HFFc6 (cell line): ENCODE measurements at places on chromosomes 3 and 15. TPM values are rescaled to one million over a fixed set of nuclear protein-coding genes. Genes with fewer than 3 reads are reported as not detected.

DNA sequence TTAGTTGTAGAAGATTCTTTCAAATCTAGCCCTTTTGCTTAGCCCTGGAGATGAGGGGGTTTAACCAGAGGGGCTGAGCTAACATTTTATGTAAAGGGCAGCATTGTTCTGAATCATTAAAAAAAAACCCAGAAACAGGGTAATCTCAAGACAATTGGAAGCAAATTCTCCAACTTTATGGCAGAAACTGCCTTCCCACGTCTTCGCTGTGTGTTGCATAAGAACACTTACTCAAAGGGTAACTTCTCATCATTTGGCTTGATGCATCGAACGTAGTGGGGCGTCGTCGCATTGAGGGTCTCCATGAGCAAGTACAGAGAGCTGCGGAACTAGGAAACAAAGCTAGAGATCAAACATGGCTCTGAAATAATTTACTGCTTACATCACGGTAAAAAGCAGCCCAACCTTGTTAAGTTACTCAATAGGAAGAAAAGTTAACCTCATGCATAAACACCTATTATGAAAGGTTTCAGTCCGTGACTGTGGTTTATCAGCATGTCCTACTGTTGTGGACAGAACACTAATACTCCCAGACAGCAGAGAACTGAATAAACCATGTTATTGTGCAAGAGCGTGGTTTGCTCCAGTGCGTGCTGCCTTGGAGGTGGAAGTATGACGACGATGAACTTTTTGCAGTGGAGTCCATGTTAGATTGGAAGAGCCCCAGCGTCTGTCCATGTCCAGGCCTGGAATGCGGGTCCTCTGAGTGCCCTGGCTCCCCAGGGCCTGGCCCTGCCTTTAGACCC lies 48.7 kb downstream of the MYO5C start:
- H3K27ac ChIP-seq = peak overlapping the region; percentile 22; the same call in 1 of the 2 replicates
- no peak overlapping the region for H3K4me3 ChIP-seq
- no peaks in the 10 kb centered on the region for H3K36me3 ChIP-seq
- DNase-seq = peak; percentile 85
- H3K4me1 ChIP-seq = peaks cover 24% of the 10 kb centered on the region

- no peak for DNase-seq
- H3K4me3 ChIP-seq = no peak overlapping the region
- H3K4me1 ChIP-seq = peaks cover 7% of the 10 kb centered on the region
- H3K27ac ChIP-seq = no peak overlapping the region
Observed at GRCh38 chr3:190854062-190854461, 8.4 kb downstream of the GMNC start.

GRCh38 chr3:24174614-24175013 lies 229.5 kb downstream of the NR1D2 start:
- H3K4me1 ChIP-seq = no peaks in the 10 kb centered on the region
- H3K36me3 ChIP-seq = no peaks in the 10 kb centered on the region
- DNase-seq = no peak
- no peak overlapping the region for H3K4me3 ChIP-seq
- H3K27me3 ChIP-seq = no peaks in the 10 kb centered on the region; the same call in 1 of the 2 replicates

Gene CD200R1
- not detected in 3 replicates for total RNA-seq

DNA sequence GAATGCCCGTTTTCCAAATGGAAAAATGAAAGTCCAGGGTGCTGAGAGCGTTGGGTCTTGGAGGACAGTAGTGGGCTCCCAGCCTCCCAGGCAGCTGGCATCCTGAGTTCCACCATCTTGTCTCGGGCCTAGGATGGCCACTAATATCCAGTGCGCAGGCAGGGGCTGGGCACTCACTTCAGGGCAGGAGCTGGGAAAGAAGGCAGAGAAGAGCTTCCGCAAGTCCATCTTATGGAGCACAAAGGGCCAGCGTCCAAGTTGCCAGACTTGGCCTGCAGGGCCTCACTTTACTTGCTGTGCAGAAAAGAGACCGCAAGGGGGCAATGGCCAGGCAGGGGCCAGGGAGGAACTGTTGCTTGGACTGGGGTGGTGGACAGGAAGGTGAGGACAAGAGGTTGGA lies 46.1 kb downstream of the IQSEC1 start:
- H3K27me3 ChIP-seq = peaks cover 29% of the 10 kb centered on the region
- H3K4me1 ChIP-seq = peaks cover 33% of the 10 kb centered on the region
- H3K27ac ChIP-seq = no peak overlapping the region
- no peaks in the 10 kb centered on the region for H3K36me3 ChIP-seq
- no peak for DNase-seq
- H3K4me3 ChIP-seq = no peak overlapping the region

Gene SV2B
- not detected in 3 replicates for total RNA-seq

Gene MASP1
- total RNA-seq = 29.9 to 111 TPM (median 37.1 TPM) in 3 replicates

Gene TMEM212
- total RNA-seq = not detected in 3 replicates

GRCh38 chr3:135348690-135349089 lies 553.6 kb downstream of the EPHB1 start:
- H3K27ac ChIP-seq = no peak overlapping the region
- no peaks in the 10 kb centered on the region for H3K4me1 ChIP-seq
- H3K4me3 ChIP-seq = no peak overlapping the region
- peaks cover 1% of the 10 kb centered on the region; the same call in 1 of the 2 replicates for H3K27me3 ChIP-seq
- DNase-seq = no peak
- H3K36me3 ChIP-seq = no peaks in the 10 kb centered on the region

DNA sequence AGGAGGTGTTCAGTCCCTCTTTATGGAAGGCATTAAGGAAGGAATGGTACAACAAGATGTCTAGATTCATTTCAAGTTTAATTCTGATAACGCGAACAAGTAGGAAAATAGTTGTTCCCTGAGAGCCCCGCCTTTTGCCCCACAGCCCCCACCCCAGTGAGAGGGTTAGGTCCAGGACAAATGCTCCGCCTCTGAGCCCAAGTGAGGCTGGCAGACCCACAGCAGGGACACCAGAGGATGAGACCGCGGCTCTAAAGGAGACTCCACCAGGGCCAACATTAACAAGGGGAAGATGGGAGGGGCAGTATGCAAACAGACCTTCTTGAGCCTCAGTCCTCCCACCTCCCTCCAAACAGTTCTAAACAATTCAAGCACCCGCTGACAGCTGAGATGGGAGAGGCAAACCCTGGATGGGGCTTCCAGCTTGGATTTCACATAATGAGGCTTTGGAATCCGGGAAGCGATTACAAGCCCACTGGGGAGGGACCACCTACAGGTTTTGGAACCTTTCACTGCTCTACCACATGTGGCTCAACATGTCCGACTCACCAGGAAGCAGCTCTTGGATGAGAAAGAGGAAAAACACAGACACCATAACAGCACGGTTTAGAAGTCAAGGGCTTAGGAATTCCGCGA lies 42.9 kb upstream of the IREB2 start:
- peaks cover 22% of the 10 kb centered on the region for H3K4me1 ChIP-seq
- H3K36me3 ChIP-seq = no peaks in the 10 kb centered on the region
- no peak overlapping the region for H3K27ac ChIP-seq
- DNase-seq = no peak

GRCh38 chr3:142040941-142041491 lies 108.3 kb downstream of the TFDP2 start:
- no peak for DNase-seq
- H3K27ac ChIP-seq = no peak overlapping the region
- no peaks in the 10 kb centered on the region for H3K36me3 ChIP-seq
- H3K4me3 ChIP-seq = no peak overlapping the region
- H3K4me1 ChIP-seq = peaks cover 16% of the 10 kb centered on the region; the same call in 1 of the 2 replicates
- H3K27me3 ChIP-seq = no peaks in the 10 kb centered on the region

- DNase-seq = no peak
- peaks cover 34% of the 10 kb centered on the region for H3K4me1 ChIP-seq
- no peaks in the 10 kb centered on the region; the same call in 1 of the 2 replicates for H3K27me3 ChIP-seq
- no peaks in the 10 kb centered on the region for H3K36me3 ChIP-seq
Observed at GRCh38 chr3:115996420-115997108, 373.3 kb downstream of the GAP43 start.

DNA sequence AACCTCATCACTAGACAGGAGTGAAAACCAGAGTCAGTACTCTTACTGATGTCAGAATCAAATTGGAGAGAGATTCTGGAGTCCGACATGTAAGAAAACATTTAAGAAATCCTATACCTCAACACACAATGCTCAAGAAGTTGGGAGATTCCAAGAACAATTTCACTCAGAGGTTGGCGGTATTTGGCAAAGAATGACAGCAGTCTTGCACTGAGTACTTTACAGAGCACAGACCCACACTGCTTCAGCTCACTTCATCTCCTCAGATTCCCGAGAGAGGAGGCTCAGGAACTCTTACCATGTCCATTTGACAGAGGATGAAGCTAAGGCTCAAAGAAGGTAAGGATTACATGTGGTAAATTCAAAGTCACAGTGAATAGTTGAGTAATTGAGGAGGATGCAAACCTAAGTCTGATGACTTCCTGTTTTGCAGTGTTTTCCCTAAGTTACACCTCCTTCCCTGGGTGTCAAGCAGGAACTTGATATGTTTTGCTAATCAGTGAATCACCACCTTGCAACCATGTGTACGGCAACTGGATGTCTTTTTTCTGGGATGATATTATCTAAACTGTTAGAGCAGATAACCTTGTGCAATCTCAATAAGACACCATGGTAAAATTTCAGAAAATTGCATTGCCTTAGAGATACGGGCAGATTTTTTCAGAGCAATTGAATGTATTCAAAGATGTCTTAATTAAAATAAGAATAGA lies 61.3 kb upstream of the MME start:
- DNase-seq = no peak
- H3K27me3 ChIP-seq = no peaks in the 10 kb centered on the region
- H3K4me1 ChIP-seq = peaks cover 35% of the 10 kb centered on the region
- no peaks in the 10 kb centered on the region for H3K36me3 ChIP-seq

GRCh38 chr3:138850151-138850550 lies 15.4 kb upstream of the PIK3CB start:
- no peaks in the 10 kb centered on the region for H3K4me1 ChIP-seq
- no peak for DNase-seq
- no peak overlapping the region for H3K4me3 ChIP-seq
- peaks cover 4% of the 10 kb centered on the region for H3K27me3 ChIP-seq
- no peaks in the 10 kb centered on the region for H3K36me3 ChIP-seq

DNA sequence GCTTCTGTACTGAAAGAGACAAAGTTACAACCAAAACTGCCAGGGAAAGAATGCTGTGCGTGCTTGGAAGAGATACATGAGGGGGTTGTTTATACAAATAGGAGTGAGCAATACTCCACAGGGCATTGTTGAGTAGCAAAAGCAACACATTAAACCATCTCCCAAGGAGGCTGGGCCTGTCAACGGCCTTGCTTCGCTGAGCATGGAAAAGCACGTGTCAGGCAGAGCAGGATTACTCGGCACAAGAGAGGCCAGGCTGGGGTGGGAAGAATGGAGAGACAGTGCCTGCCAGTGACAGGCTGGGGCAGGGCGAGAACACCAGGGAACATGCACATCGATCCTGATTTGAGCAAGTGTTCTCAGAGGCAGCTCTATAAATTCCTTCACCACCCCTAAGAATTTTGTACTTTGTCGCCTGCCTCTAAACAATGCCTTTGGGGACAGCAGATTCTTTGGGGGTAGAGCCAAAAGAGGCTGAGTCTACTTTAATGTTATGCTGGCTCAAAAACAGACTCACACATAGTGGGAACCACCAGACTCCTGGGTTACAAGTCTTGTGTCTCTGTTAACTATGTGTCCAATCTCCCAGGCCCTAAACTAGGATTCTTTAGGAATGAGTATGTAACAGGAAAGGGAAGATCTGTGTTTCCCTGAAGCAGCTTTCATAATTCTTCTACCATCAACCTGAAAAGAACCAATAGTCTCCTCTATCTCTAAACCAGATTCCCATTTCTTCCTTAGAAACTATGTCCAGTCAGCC lies 67.2 kb downstream of the LIPC start:
- H3K27me3 ChIP-seq = peaks cover 4% of the 10 kb centered on the region
- peaks cover 5% of the 10 kb centered on the region; the same call in 1 of the 2 replicates for H3K36me3 ChIP-seq
- DNase-seq = peak; percentile 97
- peak overlapping the region; percentile 36; the same call in 1 of the 2 replicates for H3K4me3 ChIP-seq
- H3K27ac ChIP-seq = peak overlapping the region; percentile 96

DNA sequence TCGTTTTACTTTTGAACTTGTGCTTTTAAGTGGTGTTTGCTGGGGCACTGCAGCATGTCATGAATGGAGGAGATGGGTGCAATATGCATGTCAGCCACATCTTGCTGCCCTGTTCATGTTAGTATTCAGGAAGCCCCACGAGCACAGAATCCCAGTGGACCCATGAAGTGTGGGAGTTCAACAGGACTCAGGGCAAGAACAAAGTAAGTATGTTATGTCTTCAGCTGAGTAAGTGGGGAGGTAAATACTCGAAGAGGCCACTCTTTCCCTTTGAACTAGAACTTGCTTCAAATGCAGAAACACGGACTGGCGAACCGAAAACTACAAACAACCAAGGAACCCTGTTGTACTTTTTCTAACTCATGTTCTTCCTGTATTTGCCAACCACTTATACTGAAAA lies 23.4 kb downstream of the SOX14 start:
- no peak for DNase-seq
- H3K4me1 ChIP-seq = no peaks in the 10 kb centered on the region
- H3K36me3 ChIP-seq = no peaks in the 10 kb centered on the region
- H3K27ac ChIP-seq = no peak overlapping the region
- peaks cover 3% of the 10 kb centered on the region for H3K27me3 ChIP-seq
- H3K4me3 ChIP-seq = no peak overlapping the region

- no peak overlapping the region for H3K4me3 ChIP-seq
- DNase-seq = peak; percentile 63
- no peaks in the 10 kb centered on the region for H3K4me1 ChIP-seq
Observed at GRCh38 chr3:178777718-178778411, 241.6 kb downstream of the KCNMB2 start.

DNA sequence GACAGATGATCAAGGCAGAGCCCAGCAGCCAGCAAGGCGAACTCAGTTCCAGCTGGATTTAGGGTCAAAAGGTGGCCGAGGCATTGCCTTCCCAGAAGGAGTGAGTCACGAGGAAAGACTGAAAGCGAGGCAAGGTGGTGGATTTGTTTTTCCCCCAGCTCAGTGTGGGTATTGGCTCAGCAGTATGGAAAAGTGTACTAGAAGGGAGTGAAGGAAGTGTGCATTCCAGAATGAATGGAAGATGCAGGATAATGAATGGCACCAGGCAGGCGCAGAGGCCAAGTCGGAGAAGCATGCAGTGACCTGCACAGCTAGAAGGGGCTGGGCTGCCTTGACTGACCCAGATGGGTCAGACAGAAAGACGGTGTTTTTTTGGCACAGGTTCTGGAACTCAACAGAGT lies 46.3 kb downstream of the FOXP1 start:
- H3K4me1 ChIP-seq = peaks cover 85% of the 10 kb centered on the region
- H3K27ac ChIP-seq = peak overlapping the region; percentile 83
- H3K27me3 ChIP-seq = no peaks in the 10 kb centered on the region; the same call in 1 of the 2 replicates
- peaks cover 7% of the 10 kb centered on the region for H3K36me3 ChIP-seq

DNA sequence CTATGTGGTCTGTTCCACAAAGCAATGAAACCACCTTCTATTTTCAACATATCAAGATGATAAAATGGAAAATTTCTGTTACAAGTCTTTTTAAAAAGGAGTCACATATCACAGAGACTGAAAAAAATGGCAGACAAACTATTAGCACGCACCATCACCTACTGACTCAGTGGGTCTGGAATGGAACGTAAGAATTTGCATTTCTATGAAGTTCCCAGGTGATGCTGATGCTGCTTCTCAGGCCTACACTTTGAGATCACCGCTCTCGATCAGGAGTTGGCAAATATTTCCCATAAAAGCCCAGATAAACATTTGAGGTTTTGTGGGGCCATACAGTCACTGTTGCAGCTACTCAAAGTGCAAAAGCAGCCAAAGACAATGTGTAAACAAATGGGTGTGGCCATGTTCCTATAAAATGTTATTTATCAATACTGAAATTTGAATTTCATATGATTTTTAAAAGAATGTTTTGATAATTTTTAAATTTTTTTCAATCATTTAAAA lies 142.9 kb downstream of the ADAM10 start:
- no peak for DNase-seq
- no peaks in the 10 kb centered on the region for H3K27me3 ChIP-seq
- peaks cover 30% of the 10 kb centered on the region for H3K36me3 ChIP-seq
- H3K4me1 ChIP-seq = peaks cover 40% of the 10 kb centered on the region

Gene CCNB2
- total RNA-seq = 28.7 to 61.5 TPM (median 52.8 TPM) in 3 replicates

Gene VEPH1
- total RNA-seq = 32.3 and 65.5 TPM in 2 replicates
